ENCODE measurements at places on chromosomes 2 and 18.

GRCh38 chr2:23418461-23418911 lies 33.5 kb downstream of the KLHL29 start:
- no peak for DNase-seq

DNA sequence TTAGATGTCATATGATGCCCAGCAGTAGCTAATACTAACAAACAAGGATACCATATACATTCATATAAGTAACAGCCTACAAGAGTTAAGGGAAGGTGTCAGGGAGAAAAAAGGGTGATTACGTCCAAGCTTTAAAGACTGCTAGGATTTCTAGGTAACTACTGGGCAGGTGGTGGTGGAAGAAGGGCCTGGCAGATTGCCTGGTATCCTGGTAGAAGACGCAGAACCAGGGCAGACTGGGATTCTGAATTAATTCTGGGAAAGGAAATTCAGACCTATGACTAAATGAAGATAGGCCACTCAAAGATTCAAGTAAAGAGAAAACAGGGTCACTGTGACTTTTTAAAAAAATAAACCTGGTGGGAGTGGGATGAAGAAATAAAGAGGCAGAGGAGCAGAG lies 31.9 kb downstream of the NDUFA10 start:
- DNase-seq: no peak

DNA sequence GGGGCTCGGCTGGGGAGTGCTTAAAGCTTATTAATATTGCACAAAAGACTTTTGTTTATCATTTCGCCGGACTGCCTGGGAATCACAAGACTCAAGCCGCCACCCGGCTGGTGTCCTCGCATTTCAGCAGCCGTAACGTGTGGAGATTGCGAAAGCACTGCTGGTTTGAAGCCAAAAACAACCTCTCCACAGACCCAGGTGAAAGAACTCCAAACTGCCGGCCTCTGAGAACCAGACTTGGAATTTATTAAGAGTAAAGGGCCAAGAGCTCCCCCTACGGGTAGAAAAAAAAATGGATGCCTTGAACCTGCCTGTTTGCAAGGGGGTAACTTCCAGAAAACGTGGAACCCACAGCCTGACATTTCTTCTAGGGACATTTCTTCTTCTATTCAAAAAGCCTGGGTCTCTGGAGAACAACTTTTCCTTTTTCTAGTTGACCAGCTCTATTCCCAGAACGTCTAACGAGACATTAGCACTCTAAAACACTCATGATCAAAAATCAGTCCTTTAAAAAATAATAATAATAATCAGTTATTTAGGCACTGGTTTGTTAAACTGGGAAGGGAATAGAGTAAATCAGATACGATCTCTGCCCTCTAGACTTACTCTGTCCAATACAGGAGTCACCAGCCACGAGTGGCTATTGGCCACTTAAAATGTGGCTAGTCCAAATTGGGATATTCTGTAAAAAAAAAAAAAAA lies 216.3 kb downstream of the C1D start:
- no peak for DNase-seq

GRCh38 chr2:10549621-10550020 lies 101.5 kb upstream of the ODC1 start:
- DNase-seq: no peak

DNA sequence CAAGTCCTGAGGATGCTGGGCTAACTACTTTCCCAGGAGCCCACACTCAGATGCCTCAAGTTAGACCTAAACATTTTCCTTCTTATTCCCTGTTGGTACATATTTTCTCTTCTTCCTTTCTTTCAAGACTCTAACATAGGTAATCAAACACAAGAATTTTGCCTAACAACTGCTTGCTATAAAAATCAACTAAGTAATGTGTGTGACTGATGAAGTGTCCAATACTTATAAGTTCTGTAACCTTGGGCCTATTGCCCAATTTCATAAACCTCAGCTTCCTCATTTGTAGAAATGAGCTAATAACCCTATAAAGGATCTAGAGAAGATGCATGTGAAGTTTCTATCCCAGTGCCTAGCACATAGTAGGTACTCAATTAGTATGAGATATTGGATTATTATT lies 31.6 kb upstream of the PIK3C3 start:
- DNase-seq: no peak

GRCh38 chr18:50115095-50115494 lies 79.9 kb downstream of the MYO5B start:
- no peak for DNase-seq

DNA sequence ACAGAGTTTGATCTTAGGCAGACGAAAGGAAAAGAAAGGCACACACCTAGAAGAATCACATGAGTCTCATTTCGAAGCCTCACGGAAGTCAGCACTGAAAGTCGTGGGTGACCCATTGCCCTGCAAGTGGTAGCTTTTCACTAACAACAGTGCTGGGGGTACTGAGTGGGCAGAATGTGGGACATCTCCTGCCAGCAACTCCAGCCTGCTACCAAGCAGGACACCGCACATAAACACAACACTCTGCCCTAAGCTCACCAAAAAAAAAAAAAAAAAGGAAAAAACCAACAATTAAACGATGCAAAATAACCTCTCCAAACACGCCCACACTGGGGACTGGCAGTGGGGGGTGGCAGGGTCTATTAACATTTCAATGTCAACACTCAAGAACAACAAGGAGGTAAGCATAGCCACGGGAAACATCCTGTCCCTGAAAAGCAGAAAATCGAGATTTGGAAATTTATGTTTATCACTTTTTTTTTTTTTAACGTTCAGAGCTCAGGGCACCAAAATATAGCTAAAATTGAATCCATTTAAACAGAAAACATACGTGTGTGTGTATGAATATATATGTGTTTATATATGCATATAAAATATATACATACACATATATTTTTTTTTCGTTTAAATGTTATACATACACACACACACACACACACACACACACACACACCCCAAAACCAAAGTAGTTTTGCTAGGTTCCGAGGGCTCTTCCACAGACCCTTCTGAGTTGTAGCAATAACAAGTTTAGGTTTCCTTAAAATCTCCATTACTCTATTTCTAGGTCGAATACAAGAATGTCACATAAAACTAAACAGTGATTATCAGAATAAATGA lies 2.2 kb downstream of the INO80D start:
- no peak for DNase-seq

DNA sequence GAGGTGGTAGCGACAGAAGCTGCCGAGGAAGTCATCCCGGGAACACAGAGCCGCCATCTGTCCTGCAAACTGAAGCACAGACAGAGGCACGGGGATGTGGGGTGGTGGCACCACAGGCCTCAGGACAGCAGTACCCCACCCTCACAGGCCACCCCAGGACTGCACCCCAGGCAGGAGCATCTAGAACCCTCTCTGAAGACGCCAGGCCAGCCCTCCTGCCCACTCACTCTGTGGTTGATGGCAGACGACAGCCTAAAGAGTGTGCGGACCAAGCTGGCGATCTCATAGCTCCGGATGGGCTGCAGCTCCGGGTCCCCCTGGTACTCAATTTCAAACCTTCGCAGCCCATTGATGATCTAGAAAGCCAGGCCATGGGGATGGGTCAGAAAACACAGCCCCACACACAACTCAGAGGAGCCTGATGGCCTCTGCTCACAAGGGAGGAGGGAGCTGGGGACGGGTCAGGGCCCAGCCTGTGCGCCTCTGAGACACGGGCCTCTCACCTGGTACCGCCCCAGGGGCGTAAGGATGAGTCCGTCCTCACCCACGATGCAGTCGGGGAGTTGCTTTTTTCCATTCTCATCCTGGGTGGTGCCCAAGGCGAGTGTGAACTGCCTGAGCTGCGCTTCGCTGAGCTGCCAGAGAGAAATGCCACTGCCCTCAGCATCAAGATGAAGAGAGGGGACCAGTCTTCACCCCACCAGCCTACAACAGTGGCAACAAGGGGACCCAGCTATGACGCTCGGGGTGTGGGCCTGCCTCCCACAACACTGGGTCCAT lies 8.1 kb upstream of the CCDC74B start:
- no peak for DNase-seq

GRCh38 chr2:236720974-236721540 lies 151.4 kb downstream of the ACKR3 start:
- no peak for DNase-seq

- no peak for DNase-seq
Measured at GRCh38 chr2:160096409-160096808, 34.0 kb upstream of the PLA2R1 start.

GRCh38 chr2:128549646-128550260 lies 231.1 kb upstream of the HS6ST1 start:
- no peak for DNase-seq

DNA sequence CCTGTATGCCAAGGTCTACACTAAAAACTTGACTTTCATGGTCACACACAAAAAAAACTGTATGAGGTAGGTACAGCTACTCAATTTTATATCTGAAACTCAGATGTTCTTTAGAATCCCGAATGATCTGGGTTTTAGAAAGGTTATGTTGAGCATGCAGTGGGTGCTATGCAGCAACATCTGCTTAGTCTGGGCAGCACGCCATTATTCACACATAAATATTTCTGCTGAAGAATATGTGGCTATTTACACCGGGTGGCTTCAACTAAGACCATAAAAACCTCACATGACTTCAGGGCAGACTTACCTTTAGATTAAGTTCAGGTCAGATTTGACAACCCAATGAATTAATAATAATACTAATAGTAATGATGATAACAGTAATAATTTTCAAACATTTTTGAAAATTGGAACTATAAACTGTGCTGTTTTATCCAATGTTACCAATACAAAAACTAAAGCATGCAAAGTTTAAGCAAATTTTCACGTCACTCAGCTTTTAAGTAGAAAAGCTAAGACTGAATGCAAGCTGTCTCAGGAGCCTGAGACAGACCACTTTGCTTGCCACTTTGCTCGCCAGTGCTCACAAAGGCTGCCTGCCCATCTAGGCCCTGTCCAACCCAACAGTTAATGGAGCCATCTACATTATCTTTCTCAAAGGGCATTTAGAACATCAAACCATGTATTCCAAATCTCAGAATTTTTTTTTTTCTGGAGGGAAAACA lies 292.0 kb downstream of the CNTNAP5 start:
- no peak for DNase-seq

DNA sequence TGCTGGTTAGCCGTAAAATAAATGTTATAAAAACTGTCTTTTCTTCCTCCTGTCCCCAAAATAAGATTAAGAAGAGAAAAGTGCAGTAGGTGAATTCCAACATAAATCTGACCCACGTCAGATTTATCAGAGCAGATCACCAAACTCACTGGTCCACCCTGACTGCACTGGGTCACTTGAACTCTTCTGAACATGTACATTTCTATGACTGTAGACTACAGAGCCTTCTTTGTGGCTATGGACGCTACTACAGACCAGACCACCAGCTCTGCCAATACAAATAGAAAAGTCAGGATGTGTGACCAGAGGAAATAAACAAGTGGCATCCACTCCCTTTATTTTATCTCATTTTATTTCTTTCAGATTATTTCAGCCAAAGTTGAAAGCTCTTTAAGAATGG lies 11.6 kb downstream of the DSG2 start:
- no peak for DNase-seq

DNA sequence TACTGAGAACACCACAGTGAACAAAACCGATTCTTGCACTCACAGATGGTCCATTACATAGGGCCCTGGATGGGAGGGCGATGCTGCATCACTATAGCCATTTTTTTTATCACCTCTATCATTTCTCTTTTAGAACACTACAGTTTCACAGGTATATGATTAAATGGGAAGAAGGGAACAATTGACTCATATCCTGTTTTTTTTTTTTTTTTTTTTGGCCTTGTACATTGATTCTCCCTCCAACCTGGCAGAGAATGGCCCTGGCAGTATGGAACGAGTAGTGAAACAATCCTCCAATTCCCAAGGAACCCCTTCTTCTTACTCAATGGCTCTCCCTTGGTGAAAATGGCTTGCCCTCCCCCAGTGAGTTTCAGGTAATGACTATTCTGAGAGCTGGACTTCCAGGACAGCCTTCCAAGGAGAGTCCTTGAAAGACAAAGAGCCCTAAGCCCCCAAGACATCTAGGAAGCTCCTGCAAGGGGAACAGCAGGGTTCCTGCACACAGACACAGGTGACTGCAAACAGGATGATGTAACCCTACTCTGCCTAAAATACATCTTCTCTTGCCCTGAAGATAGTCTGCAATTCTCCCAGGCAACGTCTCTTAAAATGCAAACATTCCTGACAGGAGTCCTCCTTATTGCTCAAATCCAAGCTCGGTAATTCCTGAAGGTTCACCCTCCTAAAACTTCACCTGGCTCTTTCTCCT lies 405.4 kb downstream of the SETBP1 start:
- DNase-seq: no peak

DNA sequence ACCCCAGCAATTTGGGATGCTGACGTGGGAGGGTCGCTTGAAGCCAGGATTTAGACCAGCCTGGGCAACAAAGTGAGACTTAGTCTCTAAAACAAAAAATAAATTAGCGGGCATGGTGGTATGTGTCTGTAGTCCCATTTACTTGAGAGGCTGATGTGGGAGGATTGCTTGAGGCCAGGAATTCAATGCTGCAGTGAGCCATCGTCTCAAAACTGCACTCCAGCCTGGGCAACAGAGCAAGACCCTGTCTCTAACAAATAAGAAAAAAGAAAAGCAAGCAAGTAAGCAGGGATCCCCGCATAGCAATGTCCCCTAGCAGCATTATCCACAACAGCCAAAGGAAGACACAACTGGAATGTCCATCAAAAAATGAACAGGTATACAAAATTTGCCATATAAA lies 3.4 kb downstream of the TXNL1 start:
- no peak for DNase-seq

DNA sequence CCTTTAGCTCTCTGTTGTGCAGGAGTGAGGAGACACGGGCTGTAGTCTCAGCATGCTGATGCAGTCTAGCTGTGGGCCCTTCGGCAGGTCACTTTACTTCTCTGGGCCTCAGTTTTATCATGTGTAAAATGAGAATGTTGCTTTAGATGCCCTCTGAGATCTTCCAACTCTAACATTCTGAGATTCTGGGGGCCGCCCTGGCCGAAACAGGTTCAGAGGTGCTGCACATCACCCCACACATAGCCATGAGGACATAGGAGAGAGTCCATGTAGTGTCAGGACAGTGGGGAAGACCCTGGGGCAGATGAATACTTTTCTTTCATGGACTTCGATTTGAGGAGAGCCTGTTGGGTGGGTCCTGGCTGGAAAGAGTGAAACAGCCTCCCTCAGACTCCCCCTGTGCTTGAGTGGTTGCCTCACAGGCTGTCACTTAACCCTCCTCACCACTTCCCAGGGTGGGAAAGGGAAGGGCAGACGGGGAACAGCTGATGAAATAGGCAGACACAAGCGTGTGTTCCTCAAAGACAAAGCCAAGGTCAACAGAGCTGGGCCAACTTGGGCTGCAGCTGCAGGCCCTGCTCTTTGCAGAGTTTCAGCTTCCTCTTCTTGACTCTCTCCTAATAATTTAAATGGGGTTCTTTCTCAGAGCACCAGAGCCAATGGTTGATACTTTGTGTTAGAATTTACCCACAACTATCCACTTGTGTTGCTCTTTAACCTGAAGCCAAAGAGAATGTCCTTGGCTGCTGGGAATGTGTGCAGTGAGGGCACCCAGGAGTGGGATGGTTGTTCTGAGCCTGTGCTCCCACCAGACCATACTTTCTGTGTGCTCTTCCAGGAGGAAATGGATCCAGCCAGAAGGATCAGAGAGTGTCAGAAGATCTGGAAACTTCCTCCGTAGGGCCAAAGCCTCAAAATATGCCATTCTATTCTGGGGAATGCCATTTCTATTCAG lies 14.7 kb upstream of the MRPL33 start:
- DNase-seq: no peak

- no peak for DNase-seq
Measured at GRCh38 chr2:181411105-181411849, 45.9 kb upstream of the ITGA4 start.
